ENCODE measurements at places on chromosomes 2 and 18. TPM values are rescaled to one million over a fixed set of nuclear protein-coding genes. Genes with fewer than 3 reads are reported as not detected.

DNA sequence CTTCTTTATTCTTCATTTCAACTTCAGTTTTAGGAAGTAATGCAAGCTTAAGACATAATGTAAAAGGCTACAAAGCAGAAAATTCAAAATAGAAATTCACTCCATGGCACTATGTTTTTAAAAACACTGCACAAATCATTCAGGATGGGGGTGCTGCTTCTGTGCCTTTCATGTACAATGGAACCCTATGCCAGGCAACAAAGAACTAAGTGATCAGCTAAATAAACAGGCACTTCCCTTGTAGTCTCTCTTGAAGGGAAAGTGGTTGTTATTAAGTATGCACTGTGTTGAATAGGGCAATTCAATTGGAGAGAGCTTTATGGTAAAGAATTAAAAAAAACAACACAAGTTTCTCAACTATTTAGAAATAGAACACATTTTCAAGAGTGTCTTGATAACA is 10.9 kb upstream of the ERBB4 start:
- H3K4me1 ChIP-seq, result no peaks in the 10 kb centered on the region
- no peaks in the 10 kb centered on the region for H3K36me3 ChIP-seq
- H3K27me3 ChIP-seq, result no peaks in the 10 kb centered on the region
- H3K4me3 ChIP-seq, result no peak overlapping the region
- H3K27ac ChIP-seq, result no peak overlapping the region

DNA sequence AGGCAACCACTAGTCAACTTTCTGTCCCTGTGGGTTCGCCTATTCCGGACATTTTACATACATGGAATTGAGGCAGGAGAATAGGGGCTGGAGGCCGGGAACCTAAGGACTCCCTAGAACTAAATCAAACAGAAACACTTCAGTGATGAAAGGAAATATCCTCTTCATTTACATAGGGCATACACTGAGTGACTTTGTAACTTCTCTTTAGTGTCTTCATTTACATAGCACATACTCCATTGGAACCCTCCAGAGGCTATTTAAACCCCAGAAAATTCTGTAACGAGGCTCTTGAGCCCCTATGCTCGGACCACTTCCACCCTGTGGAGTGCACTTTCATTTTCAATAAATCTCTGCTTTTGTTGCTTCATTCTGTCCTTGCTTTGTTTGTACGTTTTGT is 56.5 kb downstream of the CCDC195 start:
- H3K27ac ChIP-seq, result no peak overlapping the region
- peaks cover 2% of the 10 kb centered on the region for H3K27me3 ChIP-seq
- no peaks in the 10 kb centered on the region for H3K4me1 ChIP-seq
- no peaks in the 10 kb centered on the region for H3K36me3 ChIP-seq

- no peaks in the 10 kb centered on the region for H3K27me3 ChIP-seq
- H3K4me3 ChIP-seq, result no peak overlapping the region
- H3K36me3 ChIP-seq, result peaks cover 21% of the 10 kb centered on the region
- H3K4me1 ChIP-seq, result no peaks in the 10 kb centered on the region
- H3K27ac ChIP-seq, result no peak overlapping the region
- DNase-seq, result no peak
Measured at GRCh38 chr2:135124924-135125886, 73.1 kb downstream of the RAB3GAP1 start.

GRCh38 chr2:143933946-143934569 is 585.9 kb downstream of the ZEB2 start:
- no peak overlapping the region for H3K4me3 ChIP-seq
- DNase-seq, result no peak
- peaks cover 46% of the 10 kb centered on the region for H3K27me3 ChIP-seq
- no peak overlapping the region for H3K27ac ChIP-seq

GRCh38 chr2:42850016-42850805 is 57.8 kb upstream of the HAAO start:
- H3K27me3 ChIP-seq, result no peaks in the 10 kb centered on the region
- H3K4me3 ChIP-seq, result no peak overlapping the region
- no peak overlapping the region for H3K27ac ChIP-seq
- no peaks in the 10 kb centered on the region for H3K36me3 ChIP-seq
- no peak for DNase-seq

GRCh38 chr2:177129610-177130009 is 83.0 kb upstream of the HNRNPA3 start:
- no peaks in the 10 kb centered on the region for H3K36me3 ChIP-seq
- H3K4me3 ChIP-seq, result no peak overlapping the region

- H3K27ac ChIP-seq, result no peak overlapping the region
- no peaks in the 10 kb centered on the region for H3K36me3 ChIP-seq
- peaks cover 9% of the 10 kb centered on the region for H3K4me1 ChIP-seq
- no peak overlapping the region for H3K4me3 ChIP-seq
- peak; percentile 12 for DNase-seq
Measured at GRCh38 chr2:241770936-241771285, 5.7 kb upstream of the GAL3ST2 start.

DNA sequence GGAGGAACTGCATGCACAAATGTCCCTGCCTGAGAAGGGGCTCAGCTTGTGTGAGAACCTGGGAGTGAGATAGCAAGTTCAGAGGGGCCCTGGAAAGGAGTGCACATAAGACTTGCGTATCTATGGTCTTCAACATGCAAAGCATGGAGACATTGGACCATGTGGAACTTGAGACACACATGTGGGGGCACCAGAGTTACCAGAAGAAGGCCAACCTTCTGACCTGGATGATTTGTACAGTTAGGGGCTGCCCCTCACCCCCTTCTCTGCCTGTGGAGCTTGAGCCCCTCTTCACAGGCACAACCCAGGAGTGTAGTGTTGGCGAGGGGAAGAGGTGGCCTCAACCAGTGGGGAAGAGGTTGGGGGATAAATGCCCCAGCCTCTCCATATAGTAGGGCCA is 165.0 kb upstream of the ARL4C start:
- H3K4me1 ChIP-seq, result no peaks in the 10 kb centered on the region
- no peak overlapping the region for H3K4me3 ChIP-seq
- no peak for DNase-seq
- no peaks in the 10 kb centered on the region for H3K36me3 ChIP-seq
- no peaks in the 10 kb centered on the region for H3K27me3 ChIP-seq

DNA sequence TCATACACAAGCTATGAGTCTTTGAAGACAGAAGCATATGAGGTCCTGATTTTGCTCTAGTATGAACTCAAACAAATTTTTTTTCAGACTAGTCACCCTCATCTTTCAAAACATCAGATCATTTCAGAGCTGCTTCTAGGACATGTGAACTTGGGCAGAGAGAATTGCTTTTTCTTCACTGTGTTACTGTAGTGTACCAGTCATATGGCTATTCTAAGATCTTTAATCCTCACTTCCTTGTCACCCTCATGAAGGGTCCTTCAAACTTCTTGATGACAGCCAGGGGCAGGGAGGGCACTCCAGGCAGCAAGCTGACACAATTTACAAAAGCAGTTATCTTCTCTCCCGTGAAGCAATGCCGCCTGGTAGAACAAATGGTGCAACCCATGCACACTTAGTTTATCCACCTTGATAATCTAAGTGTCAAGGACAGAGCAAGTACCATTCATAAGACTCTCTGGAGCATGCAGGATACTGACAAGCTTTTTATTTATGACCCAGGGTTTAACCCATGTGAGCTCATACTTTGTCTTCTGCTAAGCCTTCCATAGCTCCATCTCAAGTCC is 200.6 kb downstream of the DPP10 start:
- no peaks in the 10 kb centered on the region for H3K36me3 ChIP-seq
- no peak overlapping the region for H3K27ac ChIP-seq
- H3K4me1 ChIP-seq, result no peaks in the 10 kb centered on the region
- H3K4me3 ChIP-seq, result no peak overlapping the region
- H3K27me3 ChIP-seq, result no peaks in the 10 kb centered on the region
- DNase-seq, result no peak

GRCh38 chr2:27681841-27682240 is 18.2 kb downstream of the SLC4A1AP start:
- no peak for DNase-seq
- H3K36me3 ChIP-seq, result peaks cover 47% of the 10 kb centered on the region
- no peak overlapping the region for H3K4me3 ChIP-seq

DNA sequence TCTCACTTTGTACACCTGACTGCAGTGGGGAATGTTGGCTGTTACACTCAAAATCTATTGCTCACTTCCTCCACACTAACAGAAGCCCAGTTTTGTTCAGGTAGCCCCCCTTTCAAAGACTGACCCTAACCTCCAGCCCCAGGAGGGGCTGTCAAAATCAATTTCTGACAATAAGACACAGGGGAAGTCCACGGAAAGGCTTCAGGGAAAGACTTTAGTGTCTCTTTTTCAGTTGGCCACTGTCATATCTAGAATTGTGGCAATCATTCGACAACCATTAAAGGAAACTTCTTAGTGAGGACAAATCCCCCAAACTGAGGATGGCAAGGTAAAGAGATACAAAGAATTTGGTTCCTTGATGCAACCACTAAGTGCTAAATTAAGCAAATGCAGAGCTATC is 59.0 kb downstream of the BARD1 start:
- no peak for DNase-seq
- no peak overlapping the region for H3K4me3 ChIP-seq
- H3K27me3 ChIP-seq, result no peaks in the 10 kb centered on the region
- H3K36me3 ChIP-seq, result peaks cover 76% of the 10 kb centered on the region
- peaks cover 12% of the 10 kb centered on the region for H3K4me1 ChIP-seq
- H3K27ac ChIP-seq, result no peak overlapping the region

DNA sequence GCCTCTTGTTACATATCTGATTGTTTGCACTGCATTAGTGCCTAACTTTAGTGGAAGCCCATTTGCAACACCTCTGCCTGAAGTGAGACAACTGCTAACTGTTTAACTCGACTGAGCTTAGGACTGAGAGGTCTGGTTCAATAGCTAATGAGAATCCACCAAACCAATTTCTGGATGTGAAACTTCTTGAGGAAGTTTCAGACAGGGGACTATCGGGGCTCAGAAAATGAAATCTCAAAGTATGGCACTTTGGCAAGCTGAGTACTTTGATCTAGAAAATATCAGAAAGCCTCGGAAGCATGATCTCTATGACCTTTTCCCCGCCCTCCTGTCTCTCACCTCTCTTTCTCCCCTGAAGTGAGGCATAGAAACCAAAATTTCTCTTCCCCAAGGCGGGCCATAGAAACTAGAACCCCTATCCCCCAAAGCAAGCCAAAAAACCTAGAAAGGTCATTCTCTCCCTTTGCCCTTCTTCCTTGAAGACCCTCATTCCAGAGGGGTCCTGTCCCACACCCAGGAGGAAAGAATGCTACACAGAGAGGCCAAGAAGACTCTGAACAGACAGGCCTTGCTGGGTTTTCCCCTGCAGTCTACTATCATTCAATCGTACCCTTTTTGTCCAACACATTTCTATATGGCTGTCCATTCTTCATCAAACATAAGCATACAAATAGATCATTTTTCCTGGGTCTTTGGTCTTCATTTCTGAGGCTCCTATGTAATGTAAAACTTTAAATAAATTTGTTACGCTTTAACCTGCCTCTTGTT is 69.6 kb upstream of the CREB1 start:
- no peaks in the 10 kb centered on the region for H3K27me3 ChIP-seq
- H3K4me3 ChIP-seq, result no peak overlapping the region
- H3K27ac ChIP-seq, result no peak overlapping the region
- DNase-seq, result no peak
- H3K4me1 ChIP-seq, result peaks cover 19% of the 10 kb centered on the region
- H3K36me3 ChIP-seq, result no peaks in the 10 kb centered on the region

DNA sequence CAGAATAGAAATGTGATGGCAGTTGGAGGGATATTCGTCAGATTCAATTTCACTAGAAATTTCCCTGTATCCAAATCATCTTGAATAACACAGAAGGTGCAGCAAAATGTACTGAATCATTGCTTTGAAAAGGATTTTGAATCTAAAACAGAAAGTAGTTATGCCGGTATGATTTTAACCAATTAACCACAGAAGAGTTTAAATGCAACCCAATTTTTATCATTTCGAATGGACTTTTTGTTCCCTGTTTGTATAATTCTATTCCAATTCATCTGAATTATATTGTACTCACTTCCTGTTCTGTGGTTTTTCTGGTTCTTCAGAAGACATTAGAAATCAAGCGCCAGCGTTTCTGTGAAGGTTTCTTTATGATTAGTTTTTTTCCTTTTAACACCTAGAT is 190.4 kb downstream of the MYO3B start:
- no peak for DNase-seq
- H3K27me3 ChIP-seq, result peaks cover 10% of the 10 kb centered on the region
- no peaks in the 10 kb centered on the region for H3K36me3 ChIP-seq
- H3K4me1 ChIP-seq, result peaks cover 35% of the 10 kb centered on the region

GRCh38 chr2:96502891-96503636 is 2.1 kb downstream of the NEURL3 start:
- peaks cover 35% of the 10 kb centered on the region for H3K4me1 ChIP-seq
- no peak for DNase-seq

GRCh38 chr18:56727399-56727798 is 76.2 kb downstream of the WDR7 start:
- no peak for DNase-seq
- no peak overlapping the region for H3K4me3 ChIP-seq
- H3K27me3 ChIP-seq, result no peaks in the 10 kb centered on the region
- no peak overlapping the region for H3K27ac ChIP-seq

GRCh38 chr2:219356834-219357233 is 24.3 kb upstream of the RESP18 start:
- no peak overlapping the region for H3K27ac ChIP-seq
- H3K4me3 ChIP-seq, result no peak overlapping the region
- no peaks in the 10 kb centered on the region for H3K4me1 ChIP-seq
- peaks cover 44% of the 10 kb centered on the region for H3K27me3 ChIP-seq
- no peak for DNase-seq

- no peak overlapping the region for H3K27ac ChIP-seq
- H3K4me3 ChIP-seq, result no peak overlapping the region
- H3K36me3 ChIP-seq, result peaks cover 65% of the 10 kb centered on the region
- H3K4me1 ChIP-seq, result peaks cover 6% of the 10 kb centered on the region
- no peak for DNase-seq
Measured at GRCh38 chr2:121377646-121378045, 92.6 kb upstream of the TFCP2L1 start.

GRCh38 chr2:189633392-189633811 is 27.9 kb upstream of the ASNSD1 start:
- H3K4me3 ChIP-seq, result no peak overlapping the region
- H3K36me3 ChIP-seq, result no peaks in the 10 kb centered on the region
- peaks cover 1% of the 10 kb centered on the region for H3K4me1 ChIP-seq
- no peak for DNase-seq
- H3K27ac ChIP-seq, result no peak overlapping the region
- no peaks in the 10 kb centered on the region for H3K27me3 ChIP-seq

DNA sequence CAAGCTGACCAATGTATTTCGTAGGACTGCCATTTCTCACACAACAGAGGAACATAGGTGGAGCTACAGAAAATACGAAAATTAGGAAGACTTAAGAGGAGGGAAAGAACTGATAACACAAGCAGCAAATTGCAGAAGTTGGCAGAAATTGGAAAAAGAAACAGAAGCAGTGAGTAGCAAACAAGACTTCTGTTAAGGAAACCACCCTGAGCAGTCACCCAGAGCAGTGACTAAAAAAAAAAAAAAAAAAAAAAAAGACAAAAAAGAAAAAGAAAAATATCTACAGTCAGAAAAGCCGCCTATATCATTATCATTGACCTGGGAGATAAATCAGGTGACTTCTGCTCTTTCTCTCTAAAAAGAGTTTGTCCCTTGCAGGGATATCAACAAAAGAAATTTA is 21.4 kb downstream of the STK17B start:
- peaks cover 77% of the 10 kb centered on the region for H3K4me1 ChIP-seq
- H3K27ac ChIP-seq, result peak overlapping the region; percentile 37
- peaks cover 93% of the 10 kb centered on the region for H3K36me3 ChIP-seq
- peak overlapping the region; percentile 13 for H3K4me3 ChIP-seq
- H3K27me3 ChIP-seq, result no peaks in the 10 kb centered on the region

The ITPRIPL1 gene
- 46.3 TPM for total RNA-seq

The OR6B2 gene
- not detected for total RNA-seq

The RFTN2 gene
- not detected for total RNA-seq

The HOXD12 gene
- not detected for total RNA-seq

The SRD5A2 gene
- not detected for total RNA-seq

The YIPF4 gene
- 48.9 TPM for total RNA-seq

The ANO7 gene
- 0.91 TPM for total RNA-seq

The LYPD6B gene
- total RNA-seq, result 0.20 TPM

The IL1RL2 gene
- not detected for total RNA-seq

The TSHZ1 gene
- 19.0 TPM for total RNA-seq

The OST4 gene
- total RNA-seq, result 312 TPM

Measured in activated CD4-positive, alpha-beta memory T cell treated with anti-CD3 and anti-CD28 coated beads, Interleukin-2, amount 10 ng/mL, durations not matched to agents 7 days and 5 days (primary cell).